ENCODE measurements at places on chromosomes 7 and 10.

- no peak for DNase-seq
Observed at GRCh38 chr10:84695902-84696301, 367.5 kb downstream of the CCSER2 start.

GRCh38 chr10:123417414-123417813 lies 248.7 kb upstream of the GPR26 start:
- DNase-seq, result no peak

GRCh38 chr10:1598393-1599153 lies 138.8 kb downstream of the ADARB2 start:
- no peak for DNase-seq

DNA sequence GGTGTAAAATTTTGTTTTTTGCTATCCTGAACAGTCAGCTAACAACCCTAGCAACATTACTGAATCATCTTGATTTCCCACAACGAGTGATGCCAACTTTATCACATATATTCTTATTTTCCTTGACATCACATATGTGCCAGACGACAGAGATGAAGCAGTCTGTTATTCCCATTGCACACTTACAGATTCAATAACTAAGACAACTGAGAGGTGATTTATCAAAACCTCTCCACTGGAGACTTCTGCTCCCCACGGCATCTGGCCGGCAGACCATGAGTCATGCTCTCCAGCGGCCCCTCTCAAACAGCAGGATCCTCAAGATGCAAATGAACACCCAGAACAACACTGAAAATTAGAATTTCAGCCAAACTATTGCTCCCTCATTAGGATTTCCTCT lies 57.1 kb downstream of the AMPH start:
- no peak for DNase-seq

DNA sequence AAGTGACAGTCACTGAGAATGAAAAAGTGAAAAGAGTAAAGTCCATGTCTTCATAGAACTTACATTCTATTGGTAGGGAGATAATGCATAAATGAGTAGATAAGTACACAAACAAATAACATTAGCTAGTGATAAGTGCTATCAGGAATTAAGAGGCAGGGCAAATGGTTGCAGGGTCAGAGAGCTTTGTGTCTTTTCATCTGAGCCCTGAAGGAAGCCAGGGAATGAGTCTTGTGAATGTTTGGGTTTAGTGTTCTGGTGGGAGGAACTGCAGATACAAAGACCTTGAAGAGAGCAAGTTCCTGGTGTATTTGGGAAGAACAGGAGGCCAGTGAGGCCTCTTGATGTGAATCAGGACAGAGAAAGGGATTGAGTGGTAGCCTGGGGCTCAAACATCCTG lies 183.8 kb downstream of the CTTNBP2 start:
- DNase-seq, result no peak

DNA sequence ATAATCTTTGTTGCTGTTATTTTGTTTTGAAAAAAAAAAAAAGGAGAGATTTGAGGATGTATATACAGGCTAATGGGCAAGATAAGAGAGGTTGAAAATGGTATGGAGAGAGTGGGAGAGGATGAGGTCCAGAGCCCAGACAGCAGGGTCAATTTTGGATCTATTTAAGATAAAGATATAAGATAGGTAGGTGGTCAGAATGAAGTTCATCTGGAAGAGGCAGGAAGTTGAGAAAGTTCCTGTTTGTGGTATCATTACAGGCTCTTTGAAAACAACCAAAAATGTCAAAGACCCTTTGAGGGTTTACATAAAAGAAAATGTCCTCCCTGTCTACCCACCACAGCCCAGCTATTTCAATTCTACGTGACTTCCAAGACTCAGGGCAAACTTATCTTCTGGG lies 7.5 kb downstream of the CEP41 start:
- DNase-seq, result no peak

DNA sequence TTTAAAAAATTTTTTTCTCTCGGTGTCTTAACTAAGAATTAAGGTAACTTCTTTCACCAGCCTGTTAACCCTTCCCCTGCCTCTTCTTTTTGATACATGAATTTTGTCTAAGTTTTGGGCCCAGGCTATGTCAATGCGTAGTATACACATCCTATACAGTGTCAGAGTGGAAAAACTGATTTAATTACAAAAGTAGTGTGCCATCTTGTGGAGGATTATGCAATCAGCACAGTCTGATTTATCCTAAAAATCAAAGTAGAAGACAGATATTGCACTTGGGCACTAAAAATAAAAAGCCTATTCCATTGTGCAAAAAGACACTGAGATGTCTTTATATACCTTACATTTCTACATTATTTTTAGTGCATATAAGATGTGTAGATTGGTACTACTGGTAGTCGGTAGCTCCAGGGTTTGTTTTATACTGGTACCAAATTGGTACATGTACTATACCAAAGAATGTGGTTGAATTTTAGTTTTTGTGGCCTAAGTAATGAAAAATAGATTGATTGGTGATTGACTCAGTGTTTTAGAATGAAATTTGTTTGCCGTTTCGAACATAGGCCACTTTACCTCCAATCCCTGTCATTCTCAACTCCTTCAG lies 96.6 kb downstream of the MKLN1 start:
- no peak for DNase-seq

DNA sequence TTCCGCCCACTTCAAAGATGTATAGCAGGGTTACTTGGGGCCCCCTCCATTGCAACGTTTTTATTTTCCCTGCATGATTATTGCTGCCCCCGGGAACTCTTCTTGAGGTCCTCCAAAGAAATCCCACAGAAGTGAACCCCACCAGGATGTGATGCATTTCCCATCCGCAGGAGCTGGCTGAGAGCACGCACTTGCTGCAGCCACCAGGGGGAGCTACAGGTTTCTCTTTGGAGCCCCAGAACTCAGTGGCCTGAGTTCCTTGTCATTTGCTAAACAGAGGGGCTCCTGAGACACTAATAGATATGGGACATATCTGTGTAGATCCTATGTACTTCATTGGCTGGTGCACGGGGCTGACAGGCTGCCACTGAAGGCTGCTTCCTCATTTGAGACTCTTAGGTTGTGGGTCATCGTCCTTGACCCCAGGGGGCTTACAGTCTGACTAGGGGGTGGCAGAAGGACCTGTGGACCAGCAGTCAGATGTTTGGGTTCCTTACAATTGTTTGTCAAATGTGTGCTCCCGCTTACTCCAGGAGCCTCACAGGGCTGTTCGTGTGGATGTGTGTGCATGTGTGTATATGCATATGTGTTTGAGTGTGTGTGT lies 52.3 kb upstream of the ENO4 start:
- peak; percentile 77 for DNase-seq

DNA sequence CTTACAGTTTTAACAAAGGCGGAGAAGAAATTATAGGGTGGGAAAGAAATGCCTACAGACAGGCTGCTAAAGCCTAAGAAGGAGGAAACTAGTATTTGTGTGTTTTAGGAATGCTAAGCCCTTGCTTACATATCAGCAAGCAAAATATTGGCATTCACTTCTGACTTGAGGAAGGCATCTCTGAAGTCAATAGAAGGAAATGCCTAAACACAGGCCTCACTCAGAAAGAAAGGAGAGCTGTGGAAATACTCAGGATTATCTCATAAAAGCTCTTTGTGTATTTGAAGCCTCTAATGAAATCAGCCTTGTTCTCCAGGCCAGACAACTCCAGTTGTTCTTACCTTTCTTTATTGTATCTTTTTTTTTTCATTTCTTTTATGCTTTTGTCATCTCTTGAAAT lies 158.0 kb downstream of the AUTS2 start:
- DNase-seq, result no peak

GRCh38 chr7:45564886-45565455 lies 9.2 kb upstream of the ADCY1 start:
- no peak for DNase-seq

DNA sequence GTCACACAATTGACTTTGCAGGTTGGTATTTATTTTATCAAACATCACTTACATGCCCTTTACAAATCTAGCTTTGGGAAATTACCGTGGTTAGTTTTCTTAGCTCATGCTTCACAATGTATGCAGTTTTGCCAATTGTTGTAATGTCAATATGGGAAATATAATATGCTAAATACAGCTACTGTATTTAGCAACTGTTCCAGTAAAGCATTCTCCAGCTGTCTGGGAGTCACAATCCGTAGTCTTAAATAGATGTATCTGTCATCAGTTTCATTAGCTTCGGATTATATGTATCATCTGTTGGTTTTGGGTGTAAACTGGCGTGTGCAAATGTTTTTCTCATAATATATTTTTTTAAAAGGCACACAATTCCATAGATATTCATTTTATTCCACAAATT lies 19.4 kb upstream of the AHR start:
- no peak for DNase-seq

DNA sequence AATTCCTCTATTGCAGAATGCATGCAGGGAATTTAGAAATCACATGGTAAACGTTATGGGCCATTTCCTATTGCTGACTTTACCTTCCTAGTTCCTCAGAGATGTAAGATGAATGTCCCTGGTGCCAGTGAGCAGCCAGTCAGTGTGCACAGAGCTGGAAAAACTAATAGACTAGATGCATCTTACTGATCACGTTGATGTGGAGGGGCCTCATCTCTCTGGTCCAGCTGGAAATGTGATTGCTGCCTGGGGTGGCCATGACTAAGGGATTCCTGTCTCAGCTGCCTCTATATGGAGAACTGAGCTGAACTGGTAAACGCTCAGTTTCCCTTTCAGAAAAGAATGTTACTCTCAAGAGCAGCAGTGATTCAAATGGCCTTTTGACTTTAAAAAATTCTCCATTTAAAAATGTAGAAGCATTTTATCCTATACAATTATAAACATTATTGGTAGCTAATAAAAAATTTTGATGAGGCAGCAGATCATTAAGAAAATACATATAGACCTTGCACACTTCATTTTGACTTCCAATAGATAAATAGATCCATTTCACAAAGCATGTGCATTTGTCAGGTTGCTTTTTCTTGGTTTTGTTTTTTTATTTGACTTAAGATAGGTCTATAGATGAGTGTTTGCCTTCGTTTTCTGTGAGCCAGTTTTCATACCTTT lies 80.5 kb upstream of the INSYN2A start:
- DNase-seq, result no peak

DNA sequence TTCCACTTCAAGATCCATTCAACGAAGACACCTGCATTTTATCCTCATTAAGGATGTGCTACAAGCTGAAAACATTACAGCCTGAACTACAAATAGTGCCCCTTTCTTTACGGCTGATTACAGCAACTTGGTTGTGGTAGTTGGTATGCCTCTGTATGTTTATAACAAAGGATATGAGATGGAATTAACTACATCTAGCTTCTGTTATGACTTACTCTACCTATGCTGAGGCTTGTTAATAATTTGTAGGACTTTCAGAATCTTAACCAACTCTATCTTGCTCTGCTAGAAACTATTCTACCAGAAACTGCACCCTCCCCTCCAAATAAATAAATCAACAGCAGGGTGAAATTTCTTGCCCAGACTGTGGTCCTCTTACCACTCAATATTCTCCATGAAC lies 448.1 kb downstream of the GRM8 start:
- no peak for DNase-seq

DNA sequence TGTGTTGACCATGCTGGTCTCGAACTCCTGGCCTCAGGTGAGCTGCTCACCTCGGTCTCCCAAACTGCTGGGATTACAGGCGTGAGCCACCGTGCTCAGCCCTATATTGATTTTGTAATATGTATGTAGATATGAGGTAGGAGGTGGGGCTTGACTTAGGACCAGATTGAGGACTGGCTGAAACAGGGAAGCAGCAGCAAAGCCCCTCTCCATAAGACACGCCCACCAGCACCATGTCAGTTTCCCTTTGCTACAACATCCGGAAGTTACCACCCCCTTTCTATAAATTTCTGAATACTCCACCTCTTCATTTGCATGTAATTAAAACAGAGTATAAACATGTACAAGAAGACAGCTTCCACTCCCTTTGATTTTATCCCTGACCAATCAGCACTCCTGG lies 47.9 kb upstream of the MYL10 start:
- no peak for DNase-seq

DNA sequence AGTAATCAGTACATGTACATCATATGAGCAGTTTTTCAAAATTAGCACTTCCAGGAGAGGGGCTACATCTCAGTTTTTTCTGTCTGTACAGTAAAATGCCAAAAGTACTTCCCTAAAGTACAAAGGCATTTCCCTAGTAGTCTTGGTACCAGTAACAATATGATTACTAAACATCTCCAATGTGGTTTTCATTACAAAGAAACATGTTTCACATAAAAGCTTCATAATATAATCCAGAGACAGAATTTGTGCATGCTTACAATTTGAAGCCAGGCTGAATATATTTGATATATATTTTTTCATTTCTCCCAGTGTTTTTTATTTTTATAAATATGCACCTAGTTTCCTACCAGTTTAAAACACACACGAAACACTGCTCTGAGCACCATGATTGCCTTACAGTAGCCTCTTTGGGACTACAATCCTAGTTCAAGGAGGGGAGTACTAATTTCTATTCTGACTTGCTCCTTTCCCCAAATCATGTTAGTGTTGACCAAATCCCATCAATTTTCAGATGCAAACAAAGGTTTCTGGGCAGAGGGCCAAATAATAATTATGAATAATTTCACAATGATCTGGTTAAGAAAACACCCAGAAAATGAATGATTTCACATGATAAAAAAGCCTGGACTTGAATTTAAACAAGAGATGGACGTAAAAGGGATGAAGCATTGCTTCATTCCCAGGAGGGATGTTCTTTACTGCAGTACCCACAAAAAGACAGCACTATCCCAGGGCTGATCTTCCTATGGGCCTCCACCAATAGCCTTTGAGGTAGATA lies 201.3 kb downstream of the SLC25A13 start:
- DNase-seq, result no peak

GRCh38 chr10:1328161-1328823 lies 272.1 kb downstream of the WDR37 start:
- no peak for DNase-seq

DNA sequence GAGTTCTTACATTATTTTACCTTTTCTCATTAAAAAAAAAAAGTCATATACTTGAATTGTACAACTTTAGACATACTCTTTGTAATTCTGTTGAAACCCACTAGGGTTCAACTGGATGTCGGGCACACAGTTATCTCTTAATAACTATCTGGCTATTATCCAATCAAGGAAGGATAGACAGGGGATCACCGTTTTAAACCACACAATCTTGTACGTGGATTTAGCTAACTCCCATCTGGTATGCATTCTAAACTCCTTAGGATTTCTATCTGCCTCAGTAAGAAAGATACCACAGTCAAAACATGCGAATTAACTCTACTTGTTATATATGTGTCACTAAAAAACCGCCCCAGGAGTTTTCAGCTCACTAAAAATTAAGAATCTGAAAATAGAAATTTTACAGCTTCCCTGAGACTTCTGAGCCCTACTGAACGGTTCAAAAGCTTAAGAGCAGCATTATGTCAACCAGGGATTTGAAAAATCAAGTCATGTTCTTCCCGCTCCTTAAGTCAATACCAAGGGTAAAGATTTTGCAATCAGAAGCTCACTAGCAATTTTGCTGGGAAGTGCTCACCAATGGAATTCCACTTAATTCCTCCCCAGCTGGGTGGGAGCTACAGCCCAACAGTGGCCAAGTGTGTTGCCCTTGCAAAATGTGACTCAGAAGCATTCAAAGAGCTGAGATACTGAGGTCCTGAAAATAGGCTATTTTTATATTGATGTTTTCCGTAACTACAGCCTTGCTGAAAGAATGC lies 267.0 kb downstream of the FRMD4A start:
- DNase-seq, result no peak

- DNase-seq, result no peak
Observed at GRCh38 chr10:11424456-11425295, 186.8 kb downstream of the USP6NL start.

- no peak for DNase-seq
Observed at GRCh38 chr10:88508796-88509195, 74.3 kb downstream of the RNLS start.
